Activated CD4-positive, alpha-beta T cell treated with anti-CD3 and anti-CD28 coated beads for 1 hour (primary cell): ENCODE measurements at places on chromosomes 11 and 22.

DNA sequence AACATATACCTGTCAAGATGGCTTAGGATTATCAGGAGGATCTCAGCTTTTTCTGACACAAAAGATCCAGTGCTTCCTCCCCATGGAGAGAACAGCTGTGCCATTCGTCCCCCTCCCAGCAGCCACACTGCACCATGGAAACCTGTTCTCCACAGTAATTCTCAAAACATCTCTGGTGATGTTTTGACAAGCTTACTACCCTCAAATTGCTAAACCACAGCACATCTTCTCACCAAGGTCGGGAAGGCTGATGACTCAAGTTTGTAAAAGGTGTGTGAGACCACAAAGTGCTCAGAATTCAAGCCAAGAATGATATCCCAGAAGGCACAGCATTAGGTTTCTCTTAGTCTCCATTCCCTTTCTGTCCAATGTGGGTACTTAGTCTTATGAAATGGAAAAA is 3.9 kb upstream of the RAB38 start:
- no peak for DNase-seq

GRCh38 chr22:44023404-44024287 is 456 bp upstream of the PARVB start:
- no peak for DNase-seq

- no peak for DNase-seq
These were observed 171.2 kb downstream of the CTTN start for GRCh38 chr11:70569618-70569890.

DNA sequence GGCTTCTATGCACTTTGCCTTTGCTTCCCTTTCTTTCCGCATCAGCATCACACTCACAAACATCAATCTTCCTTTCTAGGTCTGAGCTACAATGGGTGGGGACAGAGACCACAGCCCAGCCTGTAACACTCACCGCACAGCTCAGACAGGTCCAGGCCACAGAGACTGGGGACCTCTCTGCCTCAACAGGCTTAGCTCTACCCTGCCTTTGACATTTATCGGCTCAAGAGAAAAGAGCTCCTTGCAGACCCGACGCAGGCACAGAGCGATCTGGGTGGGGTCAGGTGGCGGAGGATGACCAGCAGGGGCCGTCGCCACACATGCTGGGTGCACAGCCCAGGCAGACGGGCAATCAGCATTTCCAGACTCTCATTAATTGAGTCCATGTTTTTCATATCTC is 837.3 kb downstream of the TBC1D22A start:
- no peak for DNase-seq

GRCh38 chr11:64250415-64251015 is 815 bp upstream of the PLCB3 start:
- no peak for DNase-seq

- DNase-seq, result no peak
These were observed 73.8 kb upstream of the RTL6 start for GRCh38 chr22:44571566-44572413.

DNA sequence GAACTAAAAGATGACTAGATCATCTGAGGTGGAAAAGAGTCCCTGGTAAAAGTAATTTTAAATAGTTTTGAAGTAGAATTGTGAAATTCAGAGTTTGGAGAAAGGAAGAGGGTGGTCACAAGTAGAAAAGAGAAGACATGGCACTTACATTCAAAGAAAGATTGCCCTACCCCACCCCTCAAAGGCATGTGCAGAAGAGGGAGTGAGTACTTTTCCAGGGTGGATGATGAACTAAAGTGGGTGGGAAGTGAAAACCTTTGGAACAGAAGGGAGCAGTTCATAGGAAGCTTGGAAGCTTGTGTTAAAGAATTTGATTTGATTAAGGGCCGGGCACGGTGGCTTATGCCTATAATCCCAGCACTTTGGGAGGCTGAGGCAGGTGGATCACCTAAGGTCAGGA is 23.6 kb downstream of the SREBF2 start:
- DNase-seq, result no peak

GRCh38 chr11:3920148-3920852 is 64.8 kb downstream of the STIM1 start:
- DNase-seq, result peak; percentile 51

DNA sequence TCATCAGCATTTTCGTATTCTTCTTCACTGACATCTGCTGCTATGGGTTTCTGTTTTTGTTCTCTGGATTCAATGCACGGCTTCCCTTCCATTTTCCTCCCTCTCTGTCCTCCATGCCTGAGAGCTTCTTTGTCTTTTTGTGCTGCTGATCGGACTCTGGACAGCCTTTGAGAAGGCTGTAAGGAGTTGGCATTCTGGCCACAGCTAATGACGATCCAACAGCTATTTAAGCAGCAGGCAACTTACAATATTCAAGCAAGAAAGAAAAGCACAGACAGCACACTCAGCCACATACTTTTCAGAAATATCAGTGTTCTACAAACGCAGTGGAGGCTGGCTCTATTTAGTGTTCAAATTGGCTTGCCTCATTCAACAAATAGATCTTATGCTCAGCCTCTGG is 60.9 kb upstream of the ZC3H12C start:
- no peak for DNase-seq

DNA sequence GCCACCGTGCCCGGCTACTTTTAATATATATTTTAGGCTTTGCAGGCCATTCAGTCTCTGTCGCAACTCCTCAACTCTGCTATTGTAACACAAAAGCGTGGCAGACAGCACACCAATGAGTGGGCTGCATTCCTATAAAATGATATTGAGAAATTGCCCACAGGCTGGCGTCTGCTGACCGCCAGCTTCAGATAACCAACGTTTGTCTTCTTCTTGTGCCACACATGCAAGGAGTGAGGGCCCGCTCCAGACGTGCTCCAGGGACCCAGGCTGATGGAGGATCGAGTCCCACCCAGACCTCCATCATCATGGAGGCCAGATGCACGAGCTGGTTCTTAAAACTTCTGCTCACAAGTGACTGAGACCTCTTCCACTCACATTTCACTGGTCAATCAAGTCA is 35.4 kb upstream of the LINC01488 start:
- no peak for DNase-seq

- DNase-seq, result no peak
These were observed 89.7 kb downstream of the GRAMD1B start for GRCh38 chr11:123519797-123520193.

GRCh38 chr11:31361743-31362142 is 7.8 kb downstream of the DCDC1 start:
- no peak for DNase-seq

DNA sequence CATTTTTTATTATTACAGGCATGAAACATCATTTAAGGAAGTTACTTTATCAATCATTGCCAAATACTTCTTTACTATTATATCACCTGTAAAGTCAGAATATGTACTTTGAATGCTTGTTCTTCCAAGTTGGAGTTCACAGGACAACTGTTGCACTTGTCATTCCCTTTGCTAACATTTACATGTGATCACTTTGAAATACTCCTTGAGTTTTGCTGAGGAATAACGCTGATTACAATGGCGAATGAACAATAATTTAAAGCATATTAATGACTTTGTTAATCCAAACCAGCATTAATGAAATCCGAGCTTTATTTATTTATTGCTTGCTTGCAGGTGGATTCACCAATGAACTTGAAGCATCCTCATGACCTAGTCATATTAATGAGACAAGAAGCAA is 20.2 kb downstream of the TTC17 start:
- DNase-seq, result no peak

- no peak for DNase-seq
These were observed 88.1 kb downstream of the RRAS2 start for GRCh38 chr11:14270690-14271542.

DNA sequence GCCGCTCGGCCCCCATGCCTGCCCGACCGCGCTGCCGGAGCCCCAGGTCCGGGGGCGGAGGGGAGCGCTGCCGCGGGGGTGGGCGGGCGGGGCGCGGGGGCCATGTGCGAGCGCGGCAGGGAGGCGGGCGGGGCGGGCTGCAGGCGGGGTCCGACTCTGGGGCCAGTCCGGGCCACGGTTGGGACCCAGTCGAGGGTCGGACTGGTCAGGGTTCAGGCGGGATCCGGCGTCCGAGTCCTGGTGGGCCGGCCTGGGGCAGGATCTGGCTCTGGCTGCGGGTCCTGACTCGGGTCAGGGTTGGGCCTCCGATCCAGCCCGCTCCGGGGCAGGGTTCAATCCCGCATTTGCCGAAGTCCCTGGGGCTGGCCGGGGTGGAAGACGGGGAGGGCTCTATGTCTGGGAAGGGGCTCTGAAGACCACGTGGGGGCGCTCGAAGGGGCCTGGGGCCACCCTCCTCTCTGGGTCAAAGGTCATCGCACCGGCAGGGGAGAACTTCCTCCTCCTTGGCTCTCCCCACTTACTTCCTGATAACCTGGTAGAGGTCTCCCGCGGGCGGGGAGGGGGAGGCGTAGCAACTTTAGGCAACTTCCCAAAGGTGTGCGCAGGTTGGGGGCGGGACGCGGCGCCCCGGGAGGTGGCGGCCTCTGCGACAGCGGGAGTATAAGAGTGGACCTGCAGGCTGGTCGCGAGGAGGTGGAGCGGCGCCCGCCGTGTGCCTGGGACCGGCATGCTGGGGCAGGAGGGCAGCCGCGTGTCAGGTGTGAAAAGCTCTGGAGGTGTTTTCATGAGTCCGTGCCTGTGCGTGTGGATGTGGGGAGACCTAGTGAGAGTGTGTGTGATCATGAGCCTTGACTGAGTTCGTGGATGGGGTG is 603 bp downstream of the ESRRA start:
- DNase-seq, result peak; percentile 63

DNA sequence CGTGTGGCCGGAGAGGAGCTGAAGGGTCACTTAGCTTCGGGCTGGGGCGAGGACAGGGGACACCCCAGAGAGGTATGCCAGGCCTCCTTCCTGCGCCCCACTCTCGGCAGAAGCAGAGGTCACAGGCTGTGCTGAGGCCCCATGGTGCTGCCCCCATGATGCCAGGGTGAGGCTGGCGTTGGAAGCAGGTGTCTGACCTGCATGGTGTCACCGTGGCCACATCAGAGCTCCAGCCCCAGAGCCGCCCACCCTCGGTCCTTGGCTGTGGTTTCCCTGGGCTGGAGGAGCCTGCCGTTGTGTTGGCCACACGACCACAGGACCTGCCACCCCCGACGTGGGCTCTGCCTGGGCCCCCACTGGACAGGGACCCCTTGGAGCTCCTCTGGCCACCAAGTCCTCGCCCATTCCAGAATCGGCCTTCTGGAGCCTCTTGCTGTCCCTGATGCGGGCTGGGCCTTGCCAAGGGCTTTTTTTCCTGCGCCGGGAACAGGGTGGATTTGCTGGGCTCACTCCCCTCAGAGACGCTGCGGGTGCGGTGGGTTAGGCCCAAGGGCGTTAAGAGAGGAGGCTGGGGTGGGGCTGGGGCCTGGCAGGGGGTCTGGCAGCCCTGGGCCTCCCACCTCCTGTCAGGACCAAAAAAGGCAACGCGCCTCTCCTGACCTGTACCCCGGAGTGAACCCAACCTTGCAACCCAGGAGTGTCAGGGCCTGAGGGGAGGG is 8.2 kb upstream of the TSSC4 start:
- no peak for DNase-seq

DNA sequence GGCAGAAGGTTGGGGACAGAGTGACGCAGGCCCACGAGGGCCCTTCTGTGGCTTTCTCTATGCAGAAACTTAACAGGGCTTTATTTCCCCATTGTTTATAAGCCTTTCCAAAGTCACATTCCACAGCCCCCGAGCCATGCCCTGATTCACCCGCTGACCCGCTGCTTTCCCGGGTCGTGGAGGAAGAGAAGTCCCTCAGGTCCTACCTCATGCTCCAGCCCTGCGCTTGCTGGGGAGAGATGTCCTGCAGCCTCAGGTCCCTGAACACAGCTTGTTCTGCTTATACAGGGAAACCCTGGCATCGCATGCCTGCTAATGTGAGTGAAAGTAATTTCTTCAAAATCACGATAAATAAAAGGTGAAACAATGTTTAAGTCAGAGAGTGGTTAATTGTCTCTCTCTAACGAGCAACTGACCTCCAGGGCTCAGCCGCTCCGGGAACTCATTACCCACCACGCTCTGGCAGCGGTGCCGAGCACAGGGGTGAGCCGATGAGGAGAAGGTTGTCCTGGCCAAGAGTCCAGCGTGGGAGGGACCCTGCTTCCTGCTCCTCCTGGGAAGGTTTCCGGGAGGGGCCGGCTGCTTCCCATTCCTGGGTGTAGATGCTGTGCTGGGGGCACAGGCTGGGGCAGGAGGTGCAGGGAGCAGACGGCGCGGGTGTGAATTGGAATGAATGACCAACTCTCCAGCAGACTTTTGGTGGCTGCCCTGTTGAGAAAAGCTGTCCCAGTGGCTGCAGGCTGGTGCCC is 595.2 kb downstream of the BRD1 start:
- no peak for DNase-seq

GRCh38 chr22:44738347-44738715 is 14.0 kb upstream of the ARHGAP8 start:
- DNase-seq, result no peak

DNA sequence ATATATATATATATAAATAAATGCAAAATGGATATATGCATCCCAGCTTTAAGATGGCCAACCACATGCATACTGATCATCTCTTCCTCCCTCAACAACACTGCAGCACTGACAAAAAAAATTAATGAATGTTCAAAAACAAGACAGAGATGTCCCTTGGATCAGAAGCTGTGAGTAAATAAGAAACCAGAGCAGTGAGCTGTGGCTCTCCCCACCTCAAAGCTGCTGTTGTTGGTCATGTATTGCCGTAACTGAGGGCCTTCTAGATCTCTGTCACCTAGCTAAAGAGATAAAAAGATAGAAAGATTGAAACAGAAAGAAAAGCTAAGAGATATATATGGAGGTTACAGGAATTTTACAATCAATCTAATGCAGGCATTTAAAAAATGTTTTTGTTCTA is 15.5 kb upstream of the TMEM135 start:
- DNase-seq, result no peak

- DNase-seq, result no peak
These were observed 54.5 kb upstream of the FBXO3 start for GRCh38 chr11:33828604-33829429.

DNA sequence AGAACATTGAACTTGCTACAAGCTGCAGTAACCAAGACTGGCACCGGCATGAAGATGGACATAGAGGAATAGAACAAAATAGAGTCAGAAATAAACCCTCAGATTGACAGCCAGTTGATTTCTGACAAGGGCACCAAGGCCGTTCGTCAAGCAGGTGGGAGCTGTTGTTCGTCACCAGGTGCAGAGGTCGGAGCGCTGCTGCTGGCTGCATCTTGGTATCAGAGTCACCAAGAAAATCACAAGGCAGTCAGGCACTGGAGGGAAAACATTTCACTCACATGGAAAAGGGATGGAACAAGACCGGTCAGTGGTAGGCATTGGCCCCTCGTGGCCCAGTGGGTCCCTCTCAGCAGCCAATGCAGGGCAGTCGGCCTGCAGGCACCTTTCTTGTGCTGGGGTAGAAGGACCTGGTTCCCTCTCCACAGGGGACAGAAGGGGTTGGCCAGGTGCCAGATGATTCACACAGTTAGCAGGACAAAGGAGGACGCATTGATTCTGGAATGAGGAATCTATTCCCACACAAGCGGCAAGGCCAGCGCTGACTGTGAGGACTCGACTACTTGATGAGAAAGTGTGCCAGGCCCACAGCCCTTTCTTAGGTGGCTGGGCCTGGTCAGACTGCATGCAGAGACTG is 115.8 kb upstream of the FGF3 start:
- DNase-seq, result no peak

- DNase-seq, result no peak
These were observed 16.3 kb downstream of the ST14 start for GRCh38 chr11:130175898-130176297.
